ENCODE measurements at places on chromosomes 16 and 17.

DNA sequence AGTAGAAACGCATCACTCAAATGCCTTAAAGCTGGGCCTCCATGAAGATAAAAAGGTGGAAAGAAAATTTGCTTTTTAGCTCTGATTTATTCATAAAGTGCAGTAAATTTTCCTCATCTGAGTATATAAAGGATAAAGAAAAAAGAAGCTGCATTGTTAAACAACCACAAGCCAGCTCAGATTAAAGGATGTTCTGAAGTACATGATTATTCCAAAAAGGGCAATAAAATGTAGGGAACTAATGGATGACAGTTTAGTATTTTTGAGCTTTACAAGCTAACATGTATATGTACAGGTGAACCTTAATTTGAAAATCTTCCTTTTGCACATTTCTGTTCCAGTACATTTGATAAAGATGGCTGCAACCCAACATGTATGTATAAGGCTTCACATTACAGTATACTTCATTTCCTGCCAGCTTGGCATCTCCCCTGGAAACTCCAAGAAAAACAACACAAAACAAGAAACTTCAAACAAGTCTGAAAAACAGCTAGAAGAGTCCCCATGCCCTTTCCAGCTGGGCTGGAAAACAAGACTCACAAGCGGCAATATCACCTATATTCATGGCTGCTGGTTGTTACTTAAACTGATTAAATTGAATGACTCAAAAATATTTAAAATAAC lies 225.7 kb downstream of the CEP112 start:
- no peak for DNase-seq

- no peak for DNase-seq
These were observed 20.8 kb downstream of the DCUN1D3 start for GRCh38 chr16:20879175-20880040.

DNA sequence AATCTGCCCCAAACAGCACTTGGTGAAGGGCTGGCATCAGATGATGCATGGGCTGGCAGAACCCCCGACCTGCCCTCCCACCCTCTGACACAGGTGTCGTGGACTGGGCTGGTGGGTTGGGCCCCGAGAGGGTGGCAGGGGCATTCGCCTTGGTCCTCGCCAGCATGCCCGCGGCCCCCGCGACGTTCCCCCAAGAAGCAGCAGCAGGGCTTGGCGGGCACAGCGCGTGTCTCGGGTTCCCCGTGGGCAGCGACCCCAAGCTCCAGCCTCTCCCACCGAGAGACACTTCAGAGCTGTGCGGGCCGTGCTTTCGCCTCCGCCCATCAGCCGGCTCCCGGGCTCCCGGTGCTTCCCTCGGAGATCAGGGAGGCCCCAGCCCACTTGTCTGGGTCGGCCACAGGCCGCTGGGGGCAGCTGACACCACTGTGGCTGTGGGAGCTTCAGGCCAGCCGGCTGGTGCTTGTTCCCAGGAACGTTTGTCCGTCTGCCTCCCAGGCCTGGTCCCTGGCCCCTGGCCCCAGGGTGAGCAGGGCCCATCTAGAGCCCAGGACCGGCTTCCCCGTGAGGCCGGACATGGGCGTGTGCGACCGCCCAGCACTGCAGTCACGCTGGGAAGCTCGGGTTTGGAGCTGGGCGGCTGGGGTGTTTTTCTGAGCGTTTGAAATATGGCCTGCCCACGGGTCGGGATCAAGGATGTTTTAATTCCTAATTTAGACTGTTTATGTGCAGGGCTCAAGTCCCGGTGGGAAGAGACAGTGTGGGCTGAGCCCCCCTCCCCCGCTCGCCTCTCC lies 16.6 kb downstream of the CACNA1H start:
- no peak for DNase-seq

- DNase-seq: no peak
These were observed 3.1 kb downstream of the MFAP4 start for GRCh38 chr17:19383681-19384470.

- DNase-seq: no peak
These were observed 795 bp downstream of the KCTD13 start for GRCh38 chr16:29925105-29925756.

DNA sequence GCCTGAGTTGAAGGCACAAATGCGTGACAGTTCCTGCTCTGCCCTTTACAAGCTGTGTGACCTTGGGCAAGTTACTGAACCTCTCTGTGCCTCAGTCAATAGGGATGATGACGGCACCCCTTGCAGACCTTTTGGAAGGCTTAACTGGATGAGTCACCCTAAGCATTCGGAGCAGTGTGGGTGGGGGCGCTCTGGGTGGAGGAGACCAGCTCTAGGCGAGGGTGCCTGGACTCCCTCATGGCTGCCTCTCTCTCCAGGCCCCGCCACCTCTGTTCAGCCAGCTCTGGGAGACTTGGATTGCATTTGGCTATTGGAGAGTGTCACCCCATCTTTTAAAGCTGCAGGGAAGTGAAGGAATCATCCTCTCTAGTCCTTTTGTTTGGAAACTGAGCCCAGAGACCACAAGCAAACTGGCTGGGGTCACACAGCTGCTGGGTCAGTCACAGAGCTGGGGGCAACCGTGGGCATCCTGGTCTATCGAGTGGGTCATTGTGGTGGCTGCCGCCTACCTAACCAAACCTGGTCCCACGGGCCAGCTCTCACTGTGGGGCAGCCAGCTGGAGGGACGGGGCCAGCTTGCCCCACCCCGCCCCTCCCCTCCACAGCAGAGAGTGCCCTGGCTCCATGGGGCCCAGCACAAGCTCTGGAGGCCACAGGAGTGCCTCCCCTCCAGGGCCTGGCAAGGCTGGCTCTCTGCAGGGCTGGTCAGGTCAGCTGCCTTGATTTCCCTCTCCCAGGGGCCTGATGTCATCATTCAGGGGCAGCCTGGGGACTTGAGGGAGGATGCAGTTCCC lies 20.2 kb upstream of the GSE1 start:
- no peak for DNase-seq

DNA sequence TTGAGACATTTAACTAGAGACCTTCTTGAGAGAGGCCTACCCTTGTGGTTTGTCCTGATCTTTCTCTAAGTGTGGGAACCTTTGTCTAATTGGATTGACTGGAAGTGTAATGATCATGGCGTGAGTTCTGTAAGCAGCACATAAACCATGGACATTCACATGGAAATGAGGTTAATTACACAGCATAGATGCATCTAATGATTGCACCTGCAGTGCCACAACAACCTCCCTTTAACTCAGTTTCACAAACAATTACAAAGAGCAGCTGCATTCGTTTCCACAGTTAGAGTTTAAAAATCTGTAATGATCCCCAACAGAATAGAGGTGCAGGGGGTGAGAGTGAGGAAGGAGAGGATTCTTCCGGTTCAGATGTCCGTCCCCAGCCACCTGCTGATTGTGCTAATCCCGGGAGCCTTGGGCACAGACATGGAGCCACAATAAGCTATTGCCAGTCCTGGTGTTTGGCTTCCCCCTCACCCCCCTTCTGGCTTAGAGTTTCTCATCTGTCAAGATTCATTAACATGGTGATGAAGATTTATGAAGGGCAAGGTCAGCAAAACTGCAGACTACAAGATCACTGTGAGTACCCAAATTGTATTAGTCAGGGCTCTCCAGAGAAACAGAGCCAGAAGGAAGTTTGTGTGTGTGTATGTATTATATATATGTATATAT lies 659.2 kb upstream of the SOX9 start:
- no peak for DNase-seq

GRCh38 chr17:67381929-67382257 lies 4.8 kb downstream of the PITPNC1 start:
- no peak for DNase-seq

- DNase-seq: no peak
These were observed 2.4 kb upstream of the MTMR4 start for GRCh38 chr17:58516644-58517377.

- DNase-seq: peak; percentile 75
These were observed 2.6 kb upstream of the TSPOAP1 start for GRCh38 chr17:58330997-58331814.

DNA sequence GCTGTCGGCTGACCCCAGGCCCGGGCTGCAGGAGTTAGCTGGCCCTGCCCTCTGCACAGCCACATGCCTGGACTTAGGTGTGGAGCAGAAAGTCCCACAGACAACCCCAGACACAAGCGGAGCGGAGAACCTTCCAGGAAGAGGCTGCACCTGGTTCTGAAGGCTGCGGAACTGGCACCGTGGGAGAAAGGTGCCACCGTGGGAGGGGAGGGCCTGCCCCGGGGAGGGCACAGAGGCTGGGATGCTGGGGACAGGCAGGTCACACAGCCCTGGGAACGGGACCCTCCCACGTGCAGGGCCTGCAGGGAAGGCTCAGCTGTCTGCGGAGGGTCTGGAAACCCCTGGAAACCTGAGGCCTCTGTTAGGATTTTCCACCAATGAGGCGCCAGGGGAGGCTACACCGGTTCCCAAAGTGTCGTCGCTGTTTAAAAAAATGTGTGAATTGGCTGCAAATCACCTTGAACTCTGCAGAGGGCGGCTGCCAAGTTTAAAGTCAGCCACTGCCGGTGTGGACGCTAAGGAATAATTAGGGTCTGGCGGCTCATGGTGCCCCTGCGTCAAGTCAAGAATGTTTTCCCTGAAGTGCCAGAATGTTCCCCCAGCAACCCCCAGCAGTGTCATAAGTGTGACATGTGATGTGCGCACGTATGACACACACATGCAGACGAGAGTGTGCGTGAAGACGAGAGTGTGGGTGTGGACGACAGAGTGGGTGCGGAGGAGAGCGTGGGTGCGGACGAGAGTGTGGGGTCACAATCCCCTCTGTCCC lies 50.9 kb upstream of the PABPN1L start:
- DNase-seq: no peak

DNA sequence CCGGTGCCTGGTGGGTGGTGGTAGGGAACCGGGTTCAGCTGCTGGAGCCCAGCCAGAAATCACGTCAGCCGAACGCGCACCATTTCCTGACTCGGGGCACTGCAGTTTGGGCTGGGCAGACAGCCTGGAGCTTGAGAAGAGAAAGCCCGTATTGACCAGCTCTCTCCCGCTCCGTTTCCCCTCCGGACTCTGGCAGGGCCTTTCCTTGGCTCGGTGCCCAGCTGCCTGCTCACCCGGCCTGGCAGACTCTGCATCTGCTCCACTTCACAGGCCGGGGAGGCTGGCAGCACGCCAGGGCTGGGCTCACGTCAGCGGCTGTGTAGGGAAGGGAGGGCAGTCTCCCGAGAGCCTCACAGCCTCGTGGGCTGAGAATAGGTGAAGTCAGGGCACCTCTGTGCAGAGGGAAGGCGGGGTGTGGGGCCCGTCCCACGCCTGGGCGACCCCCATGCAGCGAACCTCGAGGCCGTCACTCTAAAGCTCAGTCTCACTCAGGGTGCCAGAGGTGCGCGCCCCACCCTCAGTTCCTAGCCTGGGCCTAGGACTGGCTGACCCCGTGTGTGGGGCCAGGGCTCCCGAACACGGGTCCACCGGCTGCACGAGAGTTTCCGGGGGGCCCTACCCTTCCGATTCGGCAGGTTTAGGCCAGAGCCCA lies 59.1 kb downstream of the OR1D5 start:
- peak; percentile 35 for DNase-seq

- DNase-seq: no peak
These were observed 38.3 kb upstream of the PRSS54 start for GRCh38 chr16:58332997-58333700.

GRCh38 chr16:76856112-76856511 lies 334.9 kb upstream of the MON1B start:
- no peak for DNase-seq

- DNase-seq: no peak
These were observed 14.3 kb downstream of the ARHGAP23 start for GRCh38 chr17:38442548-38442947.
